ENCODE measurements at places on chromosomes 4 and X.

DNA sequence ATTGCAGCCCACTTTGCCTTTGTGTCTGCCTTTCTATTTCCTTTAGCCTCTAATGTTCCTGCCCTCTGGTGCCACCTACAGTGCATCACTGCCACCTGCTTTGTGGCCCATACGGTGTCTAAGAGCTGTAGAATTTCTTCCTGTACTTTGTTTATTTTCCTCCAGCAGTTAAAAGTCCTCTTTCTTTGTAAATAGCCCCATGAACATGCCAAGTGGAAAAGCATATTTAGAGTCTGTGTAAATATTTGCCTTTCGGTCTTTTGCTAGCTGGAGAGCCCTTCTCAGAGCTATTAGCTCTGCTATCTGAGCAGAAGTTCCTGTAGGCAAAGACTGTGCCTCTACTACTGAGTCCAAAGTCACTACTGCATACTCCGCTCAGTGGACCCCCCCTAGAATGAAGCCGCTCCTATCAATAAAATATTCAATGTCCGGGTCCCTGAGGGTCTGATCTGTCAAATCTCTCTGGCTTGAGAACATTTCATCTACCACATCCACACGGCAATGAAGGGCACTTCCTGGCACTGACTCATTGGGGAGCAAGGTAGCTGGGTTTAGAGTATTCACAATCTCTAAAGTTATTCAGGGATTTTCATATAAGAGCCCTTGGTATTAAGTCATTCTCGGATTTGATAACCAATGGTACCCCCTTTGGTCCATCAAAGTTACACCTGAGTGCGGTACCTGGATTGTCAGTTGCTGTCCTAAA lies 36.3 kb downstream of the SULT1E1 start:
- peak; percentile 18 for DNase-seq

DNA sequence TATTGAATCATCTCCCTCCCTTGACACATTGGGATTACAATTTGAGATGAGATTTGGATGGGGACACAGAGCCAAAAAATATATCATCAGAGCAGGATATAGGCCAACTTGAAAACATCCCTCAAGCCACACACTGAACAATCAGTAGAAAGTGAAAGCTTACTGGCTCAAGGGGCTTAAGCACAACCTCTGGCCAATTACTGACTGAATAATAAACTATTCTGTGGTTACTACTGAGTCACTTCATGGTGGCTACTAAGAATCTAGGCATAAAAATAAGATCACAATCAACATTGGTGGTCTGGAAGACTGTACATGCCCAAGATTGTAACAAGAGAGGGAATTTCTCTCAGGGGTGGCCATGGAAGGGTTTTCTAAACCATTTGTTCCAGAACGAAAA lies 27.4 kb upstream of the GPR174 start:
- DNase-seq = no peak

GRCh38 chrX:150051096-150051495 lies 112.8 kb upstream of the EOLA2 start:
- no peak for DNase-seq

GRCh38 chr4:118367361-118367760 lies 14.6 kb upstream of the PRSS12 start:
- DNase-seq = no peak

DNA sequence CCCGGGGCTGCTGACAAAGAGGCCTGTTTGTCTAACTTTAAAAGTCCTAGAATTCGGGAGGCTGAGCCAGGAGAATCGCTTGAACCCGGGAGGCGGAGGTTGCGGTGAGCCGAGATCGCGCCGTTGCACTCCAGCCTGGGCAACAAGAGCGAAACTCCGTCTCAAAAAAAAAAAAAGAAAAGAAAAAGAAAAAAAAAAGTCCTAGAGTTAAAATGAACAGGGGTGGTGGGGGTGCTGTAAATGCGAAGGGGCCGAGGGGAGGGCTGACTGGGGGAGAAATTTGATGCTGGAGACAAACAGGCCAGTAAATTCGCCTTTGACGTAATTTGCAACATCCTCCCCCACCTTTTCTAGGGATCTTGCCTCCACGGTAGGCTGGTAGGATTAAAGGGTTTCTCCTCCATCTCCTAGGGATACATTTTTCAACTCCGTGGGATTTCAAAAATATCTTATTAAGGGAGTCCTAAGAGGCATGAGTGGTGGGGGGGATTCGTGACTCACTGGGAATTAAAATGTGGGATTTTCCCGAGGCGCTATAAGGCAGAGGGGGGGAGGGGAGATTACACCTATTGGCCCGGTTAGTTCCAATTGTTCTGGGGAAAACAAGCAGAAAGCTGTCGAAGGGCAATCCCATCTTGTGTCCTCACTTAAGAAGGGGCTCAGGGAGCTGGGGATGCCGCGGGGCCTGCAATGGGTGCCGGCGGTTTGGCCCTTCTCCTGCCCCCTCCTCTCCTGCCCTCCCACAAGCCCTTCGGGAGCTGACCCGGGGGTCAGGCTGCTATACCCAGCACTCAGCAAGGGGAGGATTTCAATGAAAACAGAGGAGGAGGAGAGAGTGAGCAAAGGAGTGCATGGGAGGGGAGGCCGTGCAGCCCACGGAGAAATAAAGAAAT lies 3.0 kb upstream of the BCOR start:
- no peak for DNase-seq

GRCh38 chrX:18674417-18674787 lies 2.5 kb upstream of the RS1 start:
- DNase-seq = no peak

GRCh38 chrX:74389016-74389722 lies 32.1 kb upstream of the SLC16A2 start:
- DNase-seq = no peak

- DNase-seq = no peak
Measured at GRCh38 chr4:54063737-54064316, 578 bp downstream of the CHIC2 start.

GRCh38 chr4:912548-913279 lies 19.4 kb downstream of the GAK start:
- DNase-seq = no peak

DNA sequence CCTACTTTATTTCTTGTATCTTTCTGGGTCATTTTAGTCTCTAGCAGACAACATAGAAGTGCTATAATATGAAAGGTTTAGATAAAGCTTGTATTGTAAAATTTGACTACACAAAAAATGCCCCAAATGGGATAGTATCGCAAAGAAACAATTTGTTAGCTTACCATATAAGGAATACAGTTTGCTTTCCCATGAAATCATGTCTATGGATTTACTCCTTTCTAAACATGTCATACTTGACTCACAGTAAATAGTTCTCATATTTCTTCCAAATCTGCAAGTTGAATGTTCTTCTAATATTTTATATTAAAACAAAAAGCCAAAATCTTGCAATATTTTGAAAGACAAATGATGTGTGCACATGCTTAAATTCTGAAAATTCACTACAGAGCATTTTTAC lies 103.9 kb downstream of the PPA2 start:
- no peak for DNase-seq

DNA sequence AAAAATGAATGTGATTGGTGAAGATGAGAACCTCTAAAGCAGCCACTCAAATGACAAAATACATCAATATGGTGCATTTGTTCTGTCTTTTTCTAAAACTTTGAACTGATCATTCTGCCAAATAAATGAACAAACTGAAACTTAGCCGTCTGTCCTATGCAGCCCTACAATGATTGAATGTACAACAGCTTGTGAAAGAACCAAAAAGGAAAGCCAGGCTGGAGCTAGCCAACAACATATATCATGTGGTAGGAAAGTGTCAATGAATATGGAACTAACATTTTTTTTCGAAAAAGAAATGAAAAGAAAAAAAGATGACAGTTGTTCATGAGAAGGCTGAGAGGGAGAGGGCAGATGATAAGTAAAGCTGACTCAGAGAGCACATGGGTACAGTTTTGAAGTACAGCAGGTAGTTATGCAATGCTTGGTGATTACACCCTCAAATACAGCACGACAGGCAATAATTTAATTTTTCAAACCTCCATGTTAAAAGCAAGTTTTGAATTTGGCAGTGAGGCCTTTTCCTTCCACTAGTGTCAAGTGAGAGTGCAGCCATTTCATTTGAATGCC lies 21.2 kb upstream of the SLC7A11 start:
- no peak for DNase-seq

GRCh38 chr4:123397144-123398065 lies 810 bp downstream of the SPRY1 start:
- no peak for DNase-seq

GRCh38 chrX:111264385-111264784 lies 5.9 kb downstream of the CAPN6 start:
- DNase-seq = no peak

DNA sequence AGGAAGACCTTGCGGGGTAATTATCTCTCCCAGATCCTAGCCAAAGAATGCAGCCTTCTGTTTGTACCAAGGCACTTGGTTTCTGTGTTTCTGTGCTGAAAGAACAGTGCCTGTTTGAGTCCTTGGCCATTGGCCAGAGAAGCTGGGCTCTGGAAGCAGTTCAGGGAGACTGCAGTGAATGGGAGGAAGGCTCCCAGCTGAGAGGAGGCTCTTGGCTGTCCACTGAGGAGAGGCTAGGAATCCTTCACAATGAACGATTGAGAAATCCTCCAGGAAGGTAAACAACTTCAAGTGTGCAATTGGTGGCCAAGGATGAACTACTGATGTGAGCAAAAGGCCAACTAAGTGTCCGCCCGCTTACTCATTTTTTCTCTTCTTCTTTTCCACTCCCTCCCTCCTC lies 61.3 kb downstream of the HS3ST1 start:
- DNase-seq = no peak

- no peak for DNase-seq
Measured at GRCh38 chr4:157700898-157701694, 471.7 kb downstream of the GASK1B start.

DNA sequence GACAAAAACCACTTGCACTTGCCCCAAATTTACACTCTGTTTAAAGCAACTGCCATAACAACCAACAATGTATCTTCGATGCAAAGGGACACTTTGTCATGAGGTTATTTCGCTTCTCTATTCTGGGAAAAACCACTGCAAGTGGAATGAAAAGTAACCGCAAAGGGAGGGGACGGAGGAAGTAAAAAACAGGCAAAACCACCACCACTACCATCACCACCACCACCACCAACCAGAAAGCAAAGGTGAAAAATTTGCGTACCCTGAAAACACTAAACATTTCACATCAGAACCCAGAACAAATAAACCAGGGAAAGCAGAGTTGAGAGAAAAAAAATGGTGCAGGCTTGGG lies 1.2 kb upstream of the N4BP2 start:
- DNase-seq = no peak

DNA sequence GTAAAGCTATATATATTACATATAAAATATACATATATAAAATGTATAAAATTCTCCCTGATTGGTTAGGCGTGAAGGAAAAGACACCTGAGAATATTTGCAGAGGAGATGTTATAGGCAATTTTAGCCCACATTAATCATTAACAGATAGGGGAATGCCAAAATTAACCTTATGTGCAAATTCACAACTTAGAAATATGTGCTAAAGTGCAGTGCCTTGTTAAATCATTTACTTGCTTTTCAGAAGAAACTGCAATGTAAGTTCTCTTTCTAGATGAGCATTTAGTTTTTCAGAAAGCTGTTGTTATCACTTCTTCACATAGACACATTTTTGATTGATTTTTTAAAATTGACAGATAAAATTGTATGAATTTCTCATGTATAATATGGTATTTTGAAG lies 5.6 kb downstream of the TASL start:
- DNase-seq = no peak

DNA sequence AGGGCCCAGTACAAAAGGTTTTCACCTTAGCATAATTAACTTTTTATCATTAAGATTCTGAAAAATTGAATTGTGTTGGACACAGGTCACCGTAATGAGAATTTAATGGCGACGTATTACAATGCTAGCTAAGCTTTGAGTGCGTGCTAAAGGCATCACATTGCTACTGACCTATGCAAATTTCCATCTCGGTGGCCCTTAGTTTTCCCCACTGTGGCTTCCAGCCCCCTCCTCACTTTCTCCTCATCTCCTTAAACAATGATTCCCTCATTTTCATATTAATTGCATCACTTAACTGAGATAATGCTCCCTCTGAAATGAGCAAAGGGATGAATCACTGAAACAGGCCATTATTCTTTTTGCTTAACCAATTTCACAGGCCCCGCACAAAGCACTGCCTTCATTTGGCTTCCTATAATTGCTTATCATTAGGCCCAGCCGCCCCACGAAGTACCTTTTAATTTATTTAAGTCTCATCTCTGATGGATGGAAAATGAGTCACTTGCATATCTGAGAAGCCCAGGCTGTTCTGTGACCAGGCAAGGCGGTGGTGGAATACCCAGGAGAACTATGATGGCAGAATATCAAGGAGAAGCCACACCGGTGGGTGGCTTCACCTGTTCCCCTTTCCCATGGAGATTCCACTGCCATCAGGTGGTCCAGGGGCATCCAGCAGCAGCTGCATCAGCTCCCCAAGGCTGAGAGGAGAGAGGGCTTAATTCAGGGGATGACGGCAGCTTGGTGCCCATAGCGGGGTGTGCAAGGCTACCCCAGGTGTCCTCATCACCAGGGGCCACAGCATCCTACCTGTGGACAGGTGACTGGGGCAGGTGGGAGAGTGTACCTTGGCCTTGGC lies 223.8 kb upstream of the BOD1L1 start:
- no peak for DNase-seq

DNA sequence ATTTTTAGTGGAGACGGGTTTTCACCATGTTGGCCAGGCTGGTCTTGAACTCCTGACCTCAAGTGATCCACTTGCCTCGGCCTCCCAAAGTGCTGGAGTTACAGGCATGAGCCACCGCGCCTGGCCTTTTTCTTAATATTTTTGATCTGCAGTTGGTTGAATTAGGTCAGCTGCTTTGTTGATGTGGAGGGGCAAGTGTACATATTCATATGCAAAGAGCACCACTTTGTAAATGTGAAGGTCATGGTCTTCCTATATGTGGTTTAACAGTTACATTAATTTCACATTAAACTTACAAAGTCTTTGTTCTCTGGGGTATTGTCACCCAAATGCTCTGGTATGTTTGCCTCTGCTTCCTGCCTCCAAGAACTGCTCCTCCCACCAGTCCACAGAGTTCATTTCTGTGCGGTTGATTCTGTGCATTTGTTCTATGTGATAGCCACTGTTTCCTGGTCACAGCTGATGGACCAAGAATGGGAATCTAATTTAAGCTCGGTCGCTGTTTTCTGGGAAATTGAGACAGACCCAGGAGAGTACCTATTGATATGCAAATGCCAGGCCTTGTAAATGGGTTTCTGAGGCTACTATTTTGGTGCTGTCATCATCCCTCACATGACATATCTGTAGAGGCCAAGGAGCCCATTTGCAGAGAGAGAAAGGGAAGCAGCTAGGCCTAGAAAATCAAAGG lies 26.9 kb upstream of the HPSE start:
- DNase-seq = no peak

DNA sequence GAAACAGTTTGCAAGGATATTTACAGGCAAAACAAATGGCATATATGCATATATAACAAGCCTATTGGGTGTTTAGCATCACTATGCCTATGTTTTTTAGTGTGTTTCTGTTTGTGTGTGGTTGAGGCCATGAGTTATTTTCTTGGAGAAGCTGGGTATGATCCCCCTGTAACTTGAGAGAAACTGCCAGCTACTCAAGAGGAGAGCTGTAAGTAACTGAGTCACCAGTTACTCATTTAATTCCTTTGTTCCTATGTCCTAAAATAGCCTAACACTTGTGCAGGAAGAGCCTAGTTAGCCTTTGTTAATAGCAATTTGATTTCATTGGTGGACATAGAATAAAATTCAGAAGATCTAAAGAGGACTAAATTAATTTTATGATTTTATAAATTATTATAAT lies 79.1 kb downstream of the PWWP3B start:
- DNase-seq = no peak

GRCh38 chrX:151713849-151714248 lies 2.0 kb upstream of the FATE1 start:
- DNase-seq = no peak
